ENCODE measurements at places on chromosomes 4 and X. TPM values are rescaled to one million over a fixed set of nuclear protein-coding genes. Genes with fewer than 3 reads are reported as not detected.

The ASB9 gene
- polyA plus RNA-seq = 2.3 TPM

The PRDM8 gene
- 0.48 TPM for polyA plus RNA-seq

The NPY5R gene
- 3.1 TPM for polyA plus RNA-seq

The NWD2 gene
- polyA plus RNA-seq = 9.2 TPM

The PRKX gene
- polyA plus RNA-seq = 3.3 TPM

The C4orf51 gene
- polyA plus RNA-seq = not detected

The CENPVL1 gene
- polyA plus RNA-seq = not detected

The PAGE2B gene
- not detected for polyA plus RNA-seq

The ANK2 gene
- 26.1 TPM for polyA plus RNA-seq

The SPIN2A gene
- 0.20 TPM for polyA plus RNA-seq

The BLOC1S4 gene
- 4.7 TPM for polyA plus RNA-seq

The NAP1L2 gene
- polyA plus RNA-seq = 1.3 TPM

The MGARP gene
- 0.48 TPM for polyA plus RNA-seq

The ADH4 gene
- polyA plus RNA-seq = 1.1 TPM

The DGKK gene
- not detected for polyA plus RNA-seq

The GC gene
- 0.49 TPM for polyA plus RNA-seq

The ZIC3 gene
- not detected for polyA plus RNA-seq

The AFM gene
- not detected for polyA plus RNA-seq

Measured in adipose tissue (tissue), 3 donors.